ENCODE measurements at places on chromosomes 7 and 10.

DNA sequence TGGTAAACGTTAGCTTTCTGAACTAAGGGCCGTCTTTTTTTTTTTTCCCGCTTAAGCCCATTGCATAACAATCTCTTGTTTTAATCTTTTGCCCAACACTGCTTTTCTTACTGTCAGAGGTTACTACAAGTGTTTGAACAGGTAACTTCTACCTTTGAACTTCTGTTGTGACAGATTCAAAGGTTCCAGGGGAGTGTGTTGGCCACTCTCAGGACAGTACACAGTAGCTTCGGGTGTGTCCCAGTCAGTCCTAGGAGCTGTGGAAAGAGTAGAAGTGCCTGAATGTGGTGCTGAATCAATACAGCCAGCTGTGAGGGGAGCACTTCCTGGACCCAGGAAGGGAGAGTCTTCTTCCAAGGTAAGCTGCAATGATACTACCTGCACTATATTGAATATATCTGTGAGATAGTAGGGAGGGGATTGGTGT lies at the start of gene ACSL5:
ACSL5 (plus strand) TSS at position 205 of the 427 bp plus-strand sequence. CDS start 20,831 bp downstream, outside the sequence.
- DNase-seq: no peak
- H3K27me3 ChIP-seq: no peaks in the 10 kb centered on the region
- no peaks in the 10 kb centered on the region for H3K36me3 ChIP-seq
- peaks cover 15% of the 10 kb centered on the region for H3K4me1 ChIP-seq

DNA sequence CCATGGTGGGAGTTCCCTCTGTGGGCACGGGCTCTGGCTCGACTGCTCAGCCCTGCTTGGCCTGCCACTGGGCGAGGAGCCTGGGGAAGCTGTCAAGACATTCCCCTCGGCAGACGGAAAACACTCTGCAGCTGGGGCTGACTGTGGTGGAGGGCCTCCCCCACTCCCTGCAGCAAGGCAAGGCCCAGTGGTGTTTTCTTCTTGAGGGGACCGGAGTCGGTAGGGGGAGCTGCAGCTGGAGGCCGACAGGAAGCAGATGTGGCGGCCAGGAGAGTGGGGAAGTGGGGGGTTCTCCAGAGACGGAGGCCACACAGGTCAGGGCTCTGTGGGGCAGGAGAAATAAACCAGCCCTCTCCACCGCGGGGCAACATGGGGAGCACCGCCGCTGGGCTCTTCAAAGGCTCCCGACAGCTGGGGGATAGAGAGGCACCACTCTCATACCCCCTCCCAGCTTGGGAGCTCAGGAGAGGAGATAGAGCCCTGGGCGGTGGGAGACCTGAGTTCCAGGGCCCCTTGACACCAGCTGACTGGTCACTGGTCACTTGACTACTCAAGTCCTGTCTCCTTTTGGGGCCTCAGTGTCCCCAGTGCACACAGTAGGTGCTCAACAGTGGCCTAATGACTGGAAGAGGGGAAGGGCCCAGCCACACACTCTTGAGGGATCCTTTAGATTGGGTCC lies 43.4 kb downstream of the PPIF start:
- DNase-seq: no peak
- H3K27me3 ChIP-seq: no peaks in the 10 kb centered on the region
- H3K4me3 ChIP-seq: no peak overlapping the region
- H3K27ac ChIP-seq: no peak overlapping the region
- no peaks in the 10 kb centered on the region for H3K36me3 ChIP-seq
- no peaks in the 10 kb centered on the region for H3K4me1 ChIP-seq

GRCh38 chr10:59265141-59265540 lies 88.7 kb downstream of the PHYHIPL start:
- H3K27ac ChIP-seq: no peak overlapping the region
- no peak for DNase-seq
- H3K4me1 ChIP-seq: no peaks in the 10 kb centered on the region
- no peaks in the 10 kb centered on the region for H3K27me3 ChIP-seq

DNA sequence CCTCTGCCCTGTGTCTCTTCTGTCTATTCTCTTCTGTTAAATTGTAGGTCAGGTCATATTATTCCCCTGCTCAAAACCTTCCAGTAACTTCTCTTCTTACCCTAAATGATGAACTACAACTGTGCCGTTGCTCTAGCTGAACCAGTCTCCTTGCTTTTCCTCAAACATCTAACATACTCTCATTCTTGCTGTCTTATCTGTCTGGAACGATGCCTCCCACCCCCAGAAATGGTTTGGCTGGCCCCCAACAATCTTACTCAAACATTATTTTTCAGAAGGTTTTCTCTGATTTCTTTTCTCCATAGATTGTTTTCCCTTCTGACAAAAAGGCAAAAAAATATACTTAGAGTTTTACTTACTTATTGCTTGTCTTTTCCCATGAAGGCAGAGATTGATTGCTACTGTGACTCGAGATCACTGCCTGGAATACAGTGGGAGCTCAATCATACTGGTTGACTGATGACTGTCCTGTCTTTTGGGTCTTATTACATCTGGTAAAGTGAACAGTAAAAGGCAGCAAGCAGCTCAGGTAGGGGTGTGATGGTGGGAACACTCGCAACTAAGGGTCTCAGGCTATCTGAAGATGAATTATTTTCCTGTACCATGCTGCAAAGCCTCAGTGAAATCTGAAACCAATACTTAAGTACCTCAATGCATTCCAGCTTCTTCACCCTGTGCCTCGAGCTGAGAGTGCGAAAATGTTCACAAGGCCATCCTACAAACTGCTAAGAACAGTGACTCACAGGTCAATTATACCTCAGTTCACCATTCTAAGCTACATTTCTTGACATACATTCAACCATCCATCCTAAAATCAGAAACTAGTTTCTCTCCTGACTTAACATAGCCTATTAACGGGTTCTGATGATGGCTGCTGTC lies 67.6 kb downstream of the DNMBP start:
- H3K27me3 ChIP-seq: no peaks in the 10 kb centered on the region
- peaks cover 62% of the 10 kb centered on the region for H3K4me1 ChIP-seq
- H3K36me3 ChIP-seq: peaks cover 5% of the 10 kb centered on the region
- no peak overlapping the region for H3K4me3 ChIP-seq

GRCh38 chr10:65416094-65416493 lies 1509.7 kb upstream of the LRRTM3 start:
- no peak overlapping the region for H3K4me3 ChIP-seq
- no peaks in the 10 kb centered on the region for H3K36me3 ChIP-seq
- no peak for DNase-seq
- no peak overlapping the region for H3K27ac ChIP-seq
- H3K4me1 ChIP-seq: no peaks in the 10 kb centered on the region

All from endothelial cell of umbilical vein (primary cell).